WERI-Rb-1 (cell line): ENCODE measurements at places on chromosomes 1 and 21.

DNA sequence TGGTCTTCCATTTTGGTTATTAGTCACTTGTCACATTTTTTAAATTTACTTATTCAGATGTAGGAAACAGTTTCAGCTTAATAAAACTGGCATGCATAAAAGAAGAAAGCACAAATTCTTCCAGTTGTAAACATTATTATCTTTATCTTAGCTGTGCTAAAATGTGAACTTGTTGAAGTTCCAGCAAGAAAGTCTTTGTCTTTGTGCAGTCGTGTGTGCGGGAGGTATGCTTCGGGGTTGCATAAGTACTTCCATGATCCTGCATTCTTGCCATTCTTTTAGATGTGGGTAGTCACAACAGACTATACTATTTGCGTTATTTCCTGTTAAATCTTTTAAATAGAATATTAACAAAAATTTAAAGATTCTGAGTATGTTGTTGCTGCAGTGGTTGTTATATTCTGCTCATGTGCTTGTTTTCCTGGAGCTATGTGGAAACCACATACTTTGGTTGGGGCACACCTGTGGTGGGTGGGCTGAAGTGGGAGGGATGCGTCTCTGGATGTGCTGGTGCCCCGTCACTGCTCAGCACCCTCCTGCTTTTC is 49.9 kb downstream of the CBS start:
- DNase-seq: no peak

GRCh38 chr1:226549094-226549936 is 751 bp downstream of the STUM start:
- no peak for DNase-seq

DNA sequence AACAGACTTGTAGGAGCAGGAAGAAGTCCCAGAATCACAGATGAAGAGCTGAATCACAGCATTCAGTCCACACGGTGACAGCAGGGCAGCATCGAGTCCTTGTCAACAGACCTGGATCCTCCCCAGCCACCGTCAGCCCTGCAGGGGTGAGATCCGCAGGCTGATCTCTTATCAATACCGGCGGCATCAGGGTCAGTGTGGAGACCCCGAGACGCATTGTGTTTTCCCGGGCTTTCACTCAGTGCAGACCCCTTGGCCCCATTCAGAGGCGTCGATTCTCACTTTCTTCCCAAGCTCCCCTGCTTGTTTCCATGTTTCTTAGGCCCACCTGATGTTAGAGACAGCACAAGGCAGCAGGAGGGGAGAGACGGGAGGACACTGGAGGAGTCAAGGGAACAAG is 609.6 kb downstream of the PTPRU start:
- DNase-seq: no peak

- no peak for DNase-seq
These were observed 1.8 kb downstream of the C1orf53 start for GRCh38 chr1:197904126-197904787.

DNA sequence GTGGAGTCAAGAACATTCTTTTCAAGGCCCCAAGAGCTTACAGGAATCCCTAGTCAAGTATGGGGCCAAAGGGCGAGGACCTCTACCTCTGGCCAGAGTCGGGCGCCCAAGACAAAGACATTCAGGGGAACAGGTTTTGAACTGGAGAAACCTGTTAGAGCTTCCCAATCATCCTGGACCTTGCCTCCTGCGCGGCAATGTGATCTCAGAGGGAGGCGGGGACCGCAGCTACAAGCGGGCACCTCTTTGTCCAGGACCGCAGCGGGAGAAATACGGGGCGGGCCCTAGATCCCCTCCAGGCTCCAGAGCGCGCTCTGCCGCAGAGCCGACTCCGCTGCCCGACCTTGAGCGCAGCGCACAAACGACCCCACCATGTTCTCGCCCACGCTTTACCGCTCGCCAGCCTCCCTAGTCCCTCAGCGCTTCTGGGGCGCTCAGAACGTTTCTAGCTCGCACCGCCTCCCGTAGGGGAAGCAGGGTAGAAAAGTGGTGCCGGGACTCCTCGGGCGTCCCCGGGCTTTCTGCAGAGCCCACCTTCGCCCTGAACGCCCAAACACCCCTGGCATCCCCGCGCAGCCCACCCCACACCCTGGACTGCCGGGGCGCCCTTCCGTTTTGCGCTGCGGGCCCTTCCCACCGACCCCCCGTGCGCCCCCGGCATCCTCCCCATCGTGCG is 28.1 kb downstream of the RABIF start:
- peak; percentile 86 for DNase-seq

DNA sequence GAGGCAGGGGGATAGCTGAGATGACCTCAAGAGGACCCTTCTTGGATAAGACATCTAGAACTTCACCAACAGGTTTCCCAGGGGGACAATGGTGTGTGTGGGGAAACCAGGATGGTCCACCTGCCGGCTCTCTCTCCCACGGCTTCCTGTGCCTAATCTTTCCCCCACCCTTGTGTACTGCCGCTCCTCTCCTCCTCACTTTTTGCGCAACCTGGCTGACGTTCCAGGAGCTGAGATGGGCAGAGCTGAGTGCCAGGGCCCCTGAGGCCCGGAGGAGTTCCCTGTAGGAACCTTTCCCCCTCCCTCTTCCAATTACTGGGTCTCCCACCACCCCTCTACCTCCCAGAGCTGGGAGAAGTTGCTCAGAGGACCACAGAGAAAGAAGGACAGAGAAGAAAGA is 6.9 kb downstream of the SLC26A9 start:
- DNase-seq: no peak

DNA sequence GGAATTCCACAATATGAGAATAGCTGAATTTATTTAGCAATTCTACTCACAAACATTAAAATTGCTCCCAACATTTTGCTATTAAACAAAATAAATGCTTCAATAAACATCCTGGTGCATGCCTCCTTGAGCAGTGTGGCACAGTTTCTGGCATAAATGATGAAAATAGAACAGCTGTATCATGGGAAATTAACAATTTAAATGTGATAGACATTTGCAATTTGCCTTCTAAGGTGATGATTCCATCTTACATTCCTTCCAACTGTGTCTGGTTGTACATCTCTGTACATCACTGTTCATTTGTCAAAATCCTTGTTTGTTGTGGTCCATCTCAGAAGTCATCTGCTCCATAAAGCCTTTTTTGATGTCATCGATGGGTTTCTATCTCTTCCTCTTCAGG is 198.7 kb downstream of the KCTD3 start:
- DNase-seq: no peak

DNA sequence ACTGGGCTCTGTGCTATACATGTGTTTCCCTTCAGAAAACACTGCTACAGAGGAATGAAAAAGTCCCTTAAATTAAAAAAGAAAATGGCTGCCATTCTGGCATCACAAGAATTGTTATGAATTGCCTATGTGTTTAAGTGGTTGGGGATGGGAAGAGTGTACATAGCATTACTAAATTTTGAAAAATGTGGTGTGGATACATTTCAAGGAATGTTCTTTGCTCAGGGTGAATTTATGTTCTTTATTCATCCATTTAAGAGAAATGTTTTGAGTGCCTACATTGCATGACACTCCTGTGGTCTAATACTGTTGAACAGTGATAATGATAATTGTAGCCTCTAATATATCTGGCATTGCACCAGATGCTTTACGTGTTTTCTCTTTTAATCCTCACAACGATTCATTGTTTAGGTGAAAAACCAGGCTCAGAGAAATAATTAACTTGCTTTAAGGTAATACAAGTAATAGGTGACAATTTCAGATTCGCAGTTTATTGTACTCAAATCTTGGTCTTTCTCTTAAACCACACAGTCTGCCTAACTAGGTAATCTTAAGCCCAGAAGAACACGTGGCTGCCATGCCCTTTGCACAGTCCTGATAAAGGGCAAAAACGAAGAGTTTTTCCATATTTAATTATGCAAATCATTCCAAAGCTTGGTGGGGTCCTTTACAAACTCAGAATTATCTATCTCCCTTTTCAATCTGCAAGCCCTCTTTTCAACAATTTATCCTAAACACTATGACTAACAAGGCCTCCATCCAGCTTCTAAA is 31.5 kb downstream of the DPT start:
- no peak for DNase-seq

DNA sequence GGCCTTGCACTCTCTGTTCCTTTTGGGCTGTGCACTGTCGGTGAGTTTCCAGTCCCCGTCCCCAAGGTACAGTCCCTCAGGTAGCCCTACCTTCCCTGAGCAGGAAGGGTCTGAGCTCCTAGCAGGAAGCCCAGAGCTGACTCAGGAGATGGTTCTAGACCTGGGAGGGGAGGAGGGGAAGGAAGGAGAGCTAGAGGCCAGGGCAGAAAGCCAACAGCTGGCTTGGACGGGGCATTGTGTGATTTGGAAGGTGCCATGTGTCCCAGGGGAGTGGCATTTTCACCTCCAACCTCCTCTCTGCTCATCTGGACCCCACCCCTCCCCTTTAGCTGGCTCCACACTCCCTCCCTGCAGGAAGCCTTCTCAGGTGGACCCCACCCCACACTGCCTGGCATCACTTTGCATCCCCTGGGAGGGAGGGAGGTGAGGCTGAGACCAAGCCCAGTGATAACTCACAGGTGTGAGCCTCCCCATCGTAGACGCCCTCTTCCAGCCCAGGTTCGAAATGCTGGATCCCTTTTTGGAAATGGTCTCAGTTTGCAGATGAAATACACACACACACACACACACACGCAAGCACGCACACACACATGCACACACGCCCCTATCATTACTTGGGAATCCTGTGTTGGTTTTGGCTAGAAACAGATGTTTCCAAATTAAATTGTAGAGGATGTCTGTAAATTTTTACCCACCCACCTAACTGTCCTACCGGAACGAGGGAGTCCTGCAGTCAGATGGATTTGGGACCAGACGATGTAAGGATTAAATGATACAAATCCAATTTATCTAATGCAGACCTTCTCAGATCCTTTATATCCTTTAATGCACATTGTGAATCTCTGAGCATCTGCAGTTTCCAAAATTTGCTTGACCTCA is 19.7 kb upstream of the IFNLR1 start:
- no peak for DNase-seq

DNA sequence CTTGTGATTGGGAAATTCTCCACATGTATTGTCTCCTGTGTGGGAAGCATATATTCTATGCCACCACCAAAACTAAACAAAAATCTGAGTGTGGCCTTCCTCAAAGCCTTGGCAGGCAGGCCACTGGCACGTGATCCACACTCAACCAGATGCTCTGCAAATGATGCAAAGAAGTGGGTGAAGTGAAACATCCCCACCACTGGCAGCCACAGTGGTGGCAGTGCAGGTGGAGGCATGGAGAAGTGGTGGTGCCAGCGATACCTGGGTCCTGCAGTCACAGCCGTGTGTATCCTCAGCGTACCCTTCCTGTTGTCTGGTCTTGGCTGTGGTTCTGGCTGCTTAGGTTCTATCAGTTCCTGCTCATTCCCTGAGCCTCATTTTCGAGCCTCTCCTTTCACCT is 65.2 kb downstream of the PLPPR5 start:
- no peak for DNase-seq

DNA sequence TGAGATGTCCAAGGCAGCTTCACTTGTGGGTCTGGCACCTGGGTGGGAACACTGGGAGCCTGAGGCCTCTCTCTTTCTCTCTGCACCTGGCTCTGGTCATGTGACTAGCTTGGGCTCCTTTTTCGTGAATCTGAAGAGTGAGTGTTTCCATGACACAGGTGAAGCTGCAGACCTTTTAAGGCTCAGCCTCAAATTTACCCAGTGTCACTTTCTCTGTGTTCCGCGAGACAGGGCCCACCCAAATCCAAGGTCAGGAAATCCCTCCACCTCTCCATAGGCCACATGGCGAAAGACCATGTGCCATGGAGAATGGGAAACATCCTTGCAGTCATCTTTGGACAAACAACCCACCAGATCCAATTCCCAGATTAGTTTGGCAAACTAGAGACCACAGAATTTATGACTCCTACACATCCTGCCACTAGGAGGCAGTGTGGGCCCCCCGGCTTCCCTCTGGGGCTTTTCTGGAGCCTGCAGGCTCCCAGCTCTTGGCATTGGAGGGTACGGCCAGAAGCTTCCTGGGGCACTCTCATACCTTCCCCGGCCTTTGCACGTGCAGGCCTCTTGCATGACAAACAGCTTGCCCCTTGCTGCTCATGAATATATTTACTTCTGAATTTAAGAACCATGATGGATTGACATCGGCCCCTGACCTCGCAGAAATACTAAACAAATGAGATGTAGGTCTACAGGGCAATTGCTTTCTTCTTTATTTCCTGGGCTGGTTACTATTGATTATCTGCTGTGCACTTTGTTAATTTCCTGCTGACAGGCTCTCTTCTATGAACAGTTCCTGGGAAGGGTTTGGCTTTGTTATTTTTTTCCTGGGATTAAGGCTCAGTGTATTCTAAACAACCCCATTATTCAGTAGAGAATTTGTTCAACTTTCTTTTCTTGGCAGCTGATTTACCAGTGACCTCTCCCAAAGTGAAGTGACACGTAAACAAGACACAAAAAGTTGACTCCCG is 180.7 kb downstream of the KAZN start:
- peak; percentile 45 for DNase-seq

GRCh38 chr21:25656412-25656811 is 17.4 kb downstream of the JAM2 start:
- no peak for DNase-seq

DNA sequence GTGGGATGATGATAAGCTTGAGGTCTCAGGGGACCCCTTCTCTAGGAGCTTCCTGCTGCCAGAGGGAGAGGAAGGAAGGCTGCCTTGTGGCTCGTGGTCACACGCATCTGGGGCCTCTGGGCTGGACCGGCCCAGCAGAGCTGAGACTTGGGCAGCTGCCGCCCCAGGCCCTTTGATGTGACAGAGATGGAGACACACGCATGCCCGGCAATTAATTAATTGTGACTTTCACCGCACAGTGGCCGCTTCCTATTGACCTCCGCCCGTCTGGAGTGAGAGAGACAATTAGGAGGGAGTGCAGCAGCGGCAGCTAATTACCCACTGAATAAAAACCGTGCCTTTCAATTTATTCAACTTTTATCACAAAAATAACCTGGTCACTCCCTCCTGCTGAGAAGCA is 16.6 kb upstream of the C1QA start:
- DNase-seq: no peak

DNA sequence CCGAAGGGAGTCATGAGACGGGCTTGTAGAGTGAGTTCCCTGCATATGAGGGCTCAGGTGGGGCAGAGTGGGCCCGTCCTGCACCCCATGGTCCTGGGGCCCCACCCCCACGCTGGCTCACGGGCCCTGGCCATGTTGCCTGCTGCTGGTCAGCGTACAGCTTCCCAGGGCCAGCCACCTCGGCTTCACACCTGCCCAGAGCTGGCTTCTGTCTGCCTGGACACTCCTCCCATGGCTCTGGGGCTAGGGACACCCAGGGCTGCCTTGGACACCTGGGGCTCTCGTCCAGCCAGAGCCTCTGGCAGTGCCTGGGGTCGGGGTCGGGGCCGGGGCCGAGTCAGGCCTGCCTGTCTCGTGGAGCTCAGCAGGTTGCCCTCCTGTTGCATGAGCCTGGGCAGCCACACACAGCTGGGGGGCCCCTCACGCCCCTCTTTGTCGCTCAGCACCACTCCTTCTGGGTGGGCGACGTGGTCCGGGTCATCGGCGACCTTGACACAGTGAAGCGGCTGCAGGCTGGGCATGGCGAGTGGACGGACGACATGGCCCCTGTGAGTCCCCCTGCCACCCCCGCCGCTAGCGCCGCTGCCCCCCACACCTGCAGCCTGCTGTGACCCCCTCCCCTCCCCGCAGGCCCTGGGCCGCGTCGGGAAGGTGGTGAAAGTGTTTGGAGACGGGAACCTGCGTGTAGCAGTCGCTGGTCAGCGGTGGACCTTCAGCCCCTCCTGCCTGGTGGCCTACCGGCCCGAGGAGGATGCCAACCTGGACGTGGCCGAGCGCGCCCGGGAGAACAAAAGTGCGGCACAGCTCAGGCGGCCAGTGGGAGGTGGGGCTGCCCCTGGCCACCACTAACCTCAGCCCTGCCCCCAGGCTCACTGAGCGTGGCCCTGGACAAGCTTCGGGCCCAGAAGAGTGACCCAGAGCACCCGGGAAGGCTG is 5.5 kb upstream of the MMP23B start:
- DNase-seq: no peak
